ENCODE measurements at places on chromosomes 7 and 10.

DNA sequence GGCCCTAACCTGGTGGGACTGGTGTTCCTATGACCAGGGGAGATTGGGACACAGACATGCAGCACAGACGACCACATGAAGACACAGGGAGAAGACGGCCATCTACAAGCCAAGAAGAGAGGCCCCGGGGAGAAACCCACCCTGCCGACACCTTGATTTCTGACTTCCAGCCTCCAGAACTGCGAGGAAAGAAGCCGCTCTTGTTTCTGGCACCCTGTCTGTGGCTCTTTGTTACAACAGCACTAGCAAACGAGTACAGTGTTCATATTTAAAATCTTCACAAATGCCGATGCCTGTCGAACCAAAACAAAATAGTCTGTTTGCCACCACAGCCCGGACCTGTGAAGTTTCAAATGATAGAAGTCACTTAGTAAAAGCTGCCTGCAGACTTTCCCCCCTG is 132.3 kb downstream of the ACTR3B start:
- DNase-seq: no peak

- DNase-seq: peak; percentile 60
Observed at GRCh38 chr7:151759591-151760042, 117.3 kb downstream of the PRKAG2 start.

DNA sequence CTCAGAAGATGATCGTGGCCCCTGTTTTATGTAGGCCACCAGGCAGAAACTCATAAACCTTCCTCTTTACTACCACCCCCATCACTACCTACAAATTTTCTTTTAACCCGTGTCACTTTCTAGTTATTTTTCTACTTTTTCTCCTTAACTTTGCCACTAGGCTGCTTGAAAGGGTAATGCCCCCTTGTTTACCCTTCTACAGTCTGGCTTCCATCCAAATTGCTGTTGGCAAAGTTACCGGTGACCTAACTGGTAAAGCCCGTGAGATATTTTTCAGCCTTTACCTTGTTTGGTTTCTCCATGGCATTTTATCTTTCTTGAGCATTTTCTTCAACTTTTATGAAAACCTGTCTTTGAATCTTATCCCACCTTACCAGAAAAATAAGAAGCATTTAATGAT is 153.0 kb downstream of the WNT2 start:
- no peak for DNase-seq

- no peak for DNase-seq
Observed at GRCh38 chr7:45036796-45037195, 36.8 kb downstream of the CCM2 start.

DNA sequence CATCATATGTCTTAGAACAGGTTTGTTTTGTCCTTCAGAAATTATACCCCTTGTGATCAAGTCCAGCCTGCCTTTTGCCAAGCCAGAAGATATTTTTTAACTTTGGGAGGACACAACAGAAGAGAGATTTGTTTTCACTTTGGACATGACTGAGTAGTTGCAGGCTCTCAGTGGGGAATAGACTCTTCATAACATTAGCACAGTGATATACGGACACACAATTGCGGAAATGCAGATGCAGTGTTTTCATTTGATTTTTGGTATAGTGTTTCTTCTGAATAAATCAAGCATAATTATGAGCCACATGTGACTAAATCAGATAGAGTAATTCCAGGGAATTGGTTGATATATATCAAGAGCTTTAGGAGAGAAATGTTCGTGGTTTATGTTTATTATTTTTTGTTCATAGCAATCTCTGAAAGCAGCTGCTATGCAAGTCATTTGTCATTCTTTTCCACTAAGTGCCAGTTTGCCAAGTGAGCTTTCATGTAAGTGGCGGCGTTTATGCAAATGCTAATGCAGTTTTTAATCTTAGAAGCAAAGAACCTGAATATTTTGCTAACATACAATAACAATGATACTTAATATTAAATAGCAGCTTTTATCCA is 69.6 kb upstream of the HDAC9 start:
- DNase-seq: no peak

GRCh38 chr7:27767374-27767773 is 27.4 kb downstream of the TAX1BP1 start:
- no peak for DNase-seq

DNA sequence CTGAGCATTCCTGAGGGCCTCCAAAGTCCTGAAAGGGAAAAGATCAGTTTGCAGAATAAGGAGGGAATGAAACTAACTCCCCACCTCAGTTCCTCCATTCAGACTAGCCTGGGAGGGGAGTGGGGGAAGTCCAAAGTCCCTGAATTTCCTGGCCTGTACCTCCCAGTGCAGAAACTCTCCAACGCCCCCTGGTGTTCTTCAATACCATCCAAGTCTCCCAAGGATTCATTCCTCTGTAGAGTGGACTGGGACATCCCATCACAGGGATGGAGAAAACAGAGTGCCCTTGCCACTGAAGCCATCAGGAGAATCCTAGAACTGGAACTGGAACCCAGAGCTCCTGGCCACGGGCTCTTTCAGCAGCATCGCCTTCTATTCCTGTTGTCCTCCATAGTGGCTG is 1.6 kb upstream of the COL13A1 start:
- DNase-seq: peak; percentile 14

DNA sequence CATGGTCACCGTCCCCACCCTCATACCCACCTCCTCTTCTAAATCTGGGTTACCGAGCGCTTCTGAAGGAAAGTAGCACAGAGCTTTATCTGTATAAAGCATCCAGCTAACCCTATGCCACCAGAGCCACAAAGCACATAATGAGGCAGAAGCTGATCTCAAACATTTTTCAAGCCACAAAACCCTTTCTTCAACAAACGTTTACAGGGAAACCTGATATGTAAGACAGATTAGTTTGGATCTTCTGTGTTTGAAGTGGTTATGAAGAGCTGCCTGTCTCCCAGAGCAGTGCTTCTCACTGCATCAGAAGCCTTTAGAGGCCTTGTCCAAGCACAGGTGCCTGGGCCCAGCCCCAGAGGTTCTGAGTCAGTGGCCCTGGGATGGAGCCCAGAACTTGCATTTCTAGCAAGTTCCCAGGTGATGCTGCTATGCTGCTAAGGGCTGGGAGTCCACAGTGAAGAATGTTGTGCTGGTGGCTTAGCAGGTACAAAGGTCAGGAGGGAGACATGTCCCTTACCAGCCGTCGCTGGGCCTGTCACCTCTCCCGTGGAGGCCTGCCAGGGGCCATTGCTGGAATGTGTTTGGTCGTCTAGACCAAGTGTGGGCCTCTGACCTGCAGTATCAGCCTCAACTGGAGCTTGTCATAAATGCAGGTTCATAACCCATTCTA is 90.4 kb downstream of the TAF3 start:
- DNase-seq: no peak

- DNase-seq: no peak
Observed at GRCh38 chr10:2688958-2689357, 378.4 kb upstream of the PFKP start.

GRCh38 chr10:112950714-112951358 is 789 bp downstream of the TCF7L2 start:
- no peak for DNase-seq
